ENCODE measurements at places on chromosomes 5 and 9.
A peak's percentile ranks its signal among the peaks of the same experiment; 100 is the strongest.

DNA sequence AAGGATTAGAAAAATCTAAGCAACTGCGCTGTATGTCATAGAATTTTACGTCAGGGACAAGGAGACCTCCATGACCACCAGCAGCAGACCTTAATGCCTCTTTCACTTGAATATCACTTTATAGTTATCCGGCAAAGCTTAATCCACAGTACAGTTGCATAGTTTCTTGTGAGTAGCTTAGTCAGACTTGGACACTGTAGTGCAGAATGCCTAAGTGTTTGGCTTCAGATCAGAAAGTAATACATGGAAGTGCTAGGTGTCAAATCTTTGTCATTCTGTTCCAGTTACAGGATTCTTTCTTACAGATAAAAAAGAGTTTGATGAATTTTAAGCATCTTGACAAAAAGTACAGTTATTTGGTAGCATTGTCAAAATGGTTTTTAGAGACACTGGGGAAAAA, 239.9 kb upstream of the PAPPA start:
- no peak for DNase-seq

DNA sequence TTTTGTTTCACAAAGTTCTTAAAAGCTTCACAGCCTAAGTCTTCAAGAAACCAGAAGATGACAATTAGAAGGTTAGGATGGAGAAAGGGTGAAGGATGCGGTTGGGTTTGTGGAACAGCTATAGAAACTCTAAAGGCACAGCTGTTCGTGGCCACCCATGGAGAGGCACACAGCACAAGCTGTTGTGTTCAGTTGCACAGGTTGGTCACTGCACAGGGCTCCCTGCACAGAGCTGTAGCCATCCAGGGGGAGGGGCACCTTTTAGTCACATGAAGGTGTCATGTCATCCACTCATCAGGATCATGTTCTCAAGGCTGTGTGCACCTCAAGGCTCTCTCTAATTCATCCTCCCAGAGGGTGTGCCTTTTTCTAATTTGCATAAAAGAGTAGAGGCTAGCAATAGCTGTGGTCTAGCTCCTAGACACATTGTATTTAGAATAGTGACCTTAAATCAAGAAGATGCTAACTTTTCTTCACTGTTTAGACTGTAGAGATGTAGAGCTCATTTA, 5.0 kb upstream of the RASGRF2 start:
- DNase-seq = no peak

GRCh38 chr5:143195491-143195890, 208.0 kb downstream of the NR3C1 start:
- no peak for DNase-seq

DNA sequence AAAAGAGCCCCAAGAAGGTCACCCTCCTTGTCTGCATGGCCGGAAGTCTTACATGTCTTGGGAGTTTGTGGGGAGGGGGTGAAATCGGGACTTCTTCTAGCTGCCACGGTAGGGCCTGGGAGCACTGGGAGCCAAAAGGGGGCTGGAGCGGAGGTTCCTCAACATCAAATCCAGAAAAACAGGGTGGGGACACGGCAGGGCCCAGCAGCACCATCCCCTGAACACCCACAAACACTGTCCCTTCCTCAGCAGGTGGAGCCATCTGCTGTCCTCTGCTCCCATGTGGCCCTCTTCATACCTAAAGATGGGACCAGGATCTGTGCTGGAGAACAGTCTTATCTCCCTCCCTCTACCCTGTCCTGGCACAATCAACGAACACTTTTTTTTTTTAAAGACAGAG, 2.7 kb downstream of the TERT start:
- DNase-seq = no peak

DNA sequence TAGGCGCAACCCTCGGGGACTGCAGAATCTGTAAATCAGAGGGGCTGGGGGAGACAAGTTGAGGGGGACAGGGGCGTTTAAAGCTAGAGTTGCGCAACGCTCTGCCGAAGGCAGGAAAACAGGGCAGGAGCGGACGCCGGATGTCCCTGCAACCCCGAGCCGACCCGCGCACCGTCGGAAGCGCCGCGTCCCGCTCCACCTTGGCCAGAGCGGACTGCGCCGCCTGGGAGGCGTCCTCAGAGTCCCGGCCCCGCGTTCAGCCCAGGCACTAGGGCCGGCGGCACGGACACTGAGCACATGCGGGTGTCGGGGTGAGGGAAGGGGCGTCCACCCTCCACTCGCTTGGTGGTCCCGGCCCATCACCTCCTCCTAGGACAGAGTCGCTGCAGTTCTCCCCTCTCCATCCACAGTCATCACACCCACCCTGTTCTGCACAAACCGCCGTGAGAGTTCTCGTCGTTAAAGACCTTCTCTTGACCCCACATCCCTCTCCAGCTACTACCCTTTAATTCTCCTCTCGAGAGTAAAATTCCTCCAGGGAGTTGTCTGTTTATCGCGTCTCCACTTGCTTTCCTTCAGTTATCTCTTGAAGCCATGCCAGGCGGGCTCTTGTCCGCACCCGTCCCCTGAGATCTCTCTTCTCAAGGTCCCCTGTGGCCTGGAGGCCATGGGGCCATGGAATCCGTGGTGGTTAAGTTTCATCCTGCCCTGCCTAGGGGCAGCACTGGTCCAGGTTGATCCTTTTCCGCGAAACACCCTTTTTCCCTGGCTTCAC, 796 bp upstream of the PDLIM7 start:
- no peak for DNase-seq

GRCh38 chr9:120932086-120932823, 5.7 kb upstream of the TRAF1 start:
- no peak for DNase-seq

GRCh38 chr5:140108093-140109017, 5.6 kb upstream of the PURA start:
- DNase-seq = peak; percentile 17

DNA sequence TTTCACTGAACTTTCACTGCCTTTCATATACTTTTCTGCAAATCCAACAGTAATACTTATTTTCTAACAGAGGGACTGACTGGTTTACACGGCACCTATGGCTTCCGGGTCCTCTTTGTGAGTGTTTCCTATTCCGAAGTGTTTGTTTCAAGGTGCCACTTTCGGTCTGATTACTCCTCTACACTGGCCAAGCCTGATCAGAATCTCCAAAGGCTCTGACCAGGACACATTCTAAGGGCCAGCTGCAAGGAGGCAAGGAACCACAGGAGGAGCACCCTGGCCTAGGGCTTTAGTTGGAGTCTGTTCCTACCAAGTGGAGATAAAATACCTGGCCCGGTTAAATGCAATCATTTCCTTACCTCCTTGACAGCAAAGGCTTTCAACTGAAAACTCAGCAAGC, 132.1 kb downstream of the GLIS3 start:
- DNase-seq = no peak

GRCh38 chr9:123657941-123658340, 272.0 kb downstream of the DENND1A start:
- DNase-seq = no peak

DNA sequence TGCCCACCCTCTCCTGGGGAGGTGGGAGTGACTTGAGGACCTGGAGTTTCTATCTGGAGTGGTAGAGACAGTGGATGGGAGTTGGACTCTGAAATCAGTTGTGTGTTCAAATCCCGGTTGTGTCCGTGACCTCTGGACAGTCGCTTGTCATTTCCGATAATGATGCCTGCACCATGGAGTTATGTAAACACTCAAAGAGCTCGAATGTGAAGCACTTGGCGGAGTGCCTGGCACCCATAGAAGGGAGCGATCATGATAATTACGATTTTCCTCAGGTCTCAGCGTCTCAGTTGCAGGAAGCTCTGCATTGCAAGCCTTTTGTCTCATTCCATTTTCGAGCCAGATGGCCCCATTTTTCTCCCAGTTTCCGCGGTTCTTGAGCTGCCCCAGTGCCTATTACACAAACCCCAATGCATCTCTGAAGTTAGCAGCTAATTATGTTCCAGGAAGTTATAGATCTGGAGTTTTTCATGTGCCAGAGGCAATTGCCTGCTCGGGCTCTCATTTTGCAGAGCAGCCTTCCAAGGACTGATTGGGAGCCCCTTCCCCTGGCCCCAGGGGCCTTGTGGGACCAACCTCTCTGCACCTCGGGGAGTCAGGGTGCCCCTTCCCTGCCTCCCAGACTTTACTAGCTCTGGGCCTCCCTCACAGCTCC, 175.5 kb upstream of the MVB12B start:
- DNase-seq = peak; percentile 44

GRCh38 chr9:77215874-77216273, 38.5 kb downstream of the VPS13A start:
- no peak for DNase-seq

DNA sequence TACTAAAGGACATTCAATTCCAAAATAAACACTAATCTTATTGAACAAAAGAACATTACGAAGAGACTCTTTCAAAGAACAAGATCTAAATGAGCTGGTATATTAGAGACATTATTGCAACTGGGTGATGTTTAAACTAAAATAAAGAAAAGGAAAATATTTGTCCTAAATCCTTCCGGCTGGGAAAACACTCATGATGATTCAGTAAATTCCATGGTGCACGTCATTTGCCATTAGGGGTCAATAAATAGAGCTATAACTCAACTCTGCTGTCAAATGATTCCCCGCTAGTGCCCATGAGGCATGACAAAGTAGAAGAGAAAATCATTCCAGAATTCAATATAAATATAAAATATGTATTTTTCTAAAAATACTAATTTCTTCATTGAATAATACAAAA, 565.5 kb upstream of the TUSC1 start:
- DNase-seq = no peak

DNA sequence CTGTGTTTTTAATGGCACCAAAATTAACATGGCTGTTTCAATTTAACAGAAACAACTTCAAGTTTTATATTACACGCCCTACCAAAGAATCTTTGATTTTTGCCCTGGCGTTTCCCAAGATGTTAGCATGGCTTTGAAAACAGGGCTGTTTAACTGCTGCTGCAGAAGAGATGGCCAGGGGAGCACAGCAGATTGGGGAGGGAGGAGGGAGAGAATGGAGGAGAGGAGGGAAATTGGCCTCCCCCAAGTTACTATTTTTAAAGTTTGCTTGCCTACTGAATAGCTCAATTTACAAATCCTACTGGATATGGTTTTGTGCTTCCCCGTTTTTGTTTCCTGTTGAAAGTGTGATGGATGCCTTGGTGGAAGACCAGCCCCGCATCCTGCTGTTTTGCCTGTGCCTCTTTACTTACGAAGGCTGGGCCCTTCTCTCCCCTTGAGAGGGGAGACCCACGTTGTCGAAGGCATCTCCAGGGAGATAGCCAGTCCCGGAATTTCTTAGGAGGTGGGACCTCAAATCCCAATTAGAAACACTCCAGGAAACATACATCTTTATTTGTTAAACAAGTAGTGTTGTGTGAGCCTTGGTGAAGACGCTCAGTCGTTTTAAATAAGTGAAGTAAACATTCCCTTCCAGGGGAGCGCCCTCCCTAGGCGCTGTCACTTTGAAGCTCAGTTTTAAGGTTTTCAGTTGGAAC, 98.6 kb downstream of the AOPEP start:
- DNase-seq = no peak

DNA sequence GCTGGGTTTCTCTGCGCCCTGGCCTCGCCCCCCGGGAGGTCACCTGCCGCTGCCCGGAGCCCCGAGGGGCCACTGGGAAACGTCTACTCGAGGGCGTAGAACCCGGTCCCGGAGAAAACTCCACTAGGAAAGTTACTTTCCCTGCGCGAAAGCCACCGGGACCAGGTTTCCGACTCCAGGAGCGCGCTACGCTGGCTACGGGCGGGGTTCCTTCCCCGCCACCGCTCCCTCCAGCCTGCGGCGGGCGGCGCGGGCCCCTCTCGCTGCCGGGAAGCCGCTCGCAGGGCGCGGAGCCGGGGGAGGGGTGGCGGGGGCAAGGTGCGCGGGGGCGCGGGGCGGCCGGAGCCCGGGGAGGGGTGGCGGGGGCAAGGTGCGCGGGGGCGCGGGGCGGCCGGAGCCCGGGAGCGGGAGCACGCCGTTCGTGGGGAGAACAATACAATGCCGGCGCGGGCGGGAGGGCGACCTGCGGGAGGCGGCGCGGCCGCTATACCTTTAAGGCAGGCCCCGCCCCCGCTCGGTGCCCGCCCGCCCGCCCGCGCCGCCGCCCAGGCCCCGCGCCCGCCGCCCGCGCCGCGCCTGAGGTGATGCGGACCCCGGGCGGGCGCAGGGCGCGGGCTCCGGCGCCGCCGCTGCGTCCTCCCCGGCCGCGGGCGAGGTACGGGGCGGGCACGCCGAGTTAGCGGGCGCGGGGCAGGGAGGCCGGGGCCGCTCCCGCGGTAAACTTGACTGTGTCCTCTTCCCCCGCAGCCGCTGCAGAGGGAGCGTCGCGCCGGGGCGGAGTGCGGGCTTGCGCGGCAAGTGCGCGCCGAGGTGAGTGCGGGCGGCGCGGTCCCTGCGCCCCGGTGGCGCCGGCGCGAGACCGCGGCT, 278.1 kb downstream of the AOPEP start:
- peak; percentile 51 for DNase-seq

DNA sequence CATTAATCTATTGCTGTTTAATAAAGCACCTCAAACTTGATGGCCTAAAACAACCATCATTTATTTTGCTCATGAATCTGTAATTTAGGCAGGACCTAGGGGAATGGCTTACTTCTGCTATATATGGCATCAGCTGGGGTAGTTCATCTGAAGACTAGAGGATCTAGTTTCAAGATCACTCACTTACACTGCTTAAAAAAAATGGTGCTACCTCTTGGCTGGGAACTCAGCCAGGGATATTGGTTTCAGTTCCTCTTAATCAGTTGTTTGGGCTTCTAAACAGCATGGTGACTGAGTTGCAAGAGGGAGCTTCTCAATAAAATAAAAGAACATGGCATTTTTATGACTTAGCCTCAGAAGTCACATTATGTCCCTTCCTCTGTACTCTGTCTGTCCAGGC, 142.0 kb downstream of the FAM114A2 start:
- DNase-seq = no peak

DNA sequence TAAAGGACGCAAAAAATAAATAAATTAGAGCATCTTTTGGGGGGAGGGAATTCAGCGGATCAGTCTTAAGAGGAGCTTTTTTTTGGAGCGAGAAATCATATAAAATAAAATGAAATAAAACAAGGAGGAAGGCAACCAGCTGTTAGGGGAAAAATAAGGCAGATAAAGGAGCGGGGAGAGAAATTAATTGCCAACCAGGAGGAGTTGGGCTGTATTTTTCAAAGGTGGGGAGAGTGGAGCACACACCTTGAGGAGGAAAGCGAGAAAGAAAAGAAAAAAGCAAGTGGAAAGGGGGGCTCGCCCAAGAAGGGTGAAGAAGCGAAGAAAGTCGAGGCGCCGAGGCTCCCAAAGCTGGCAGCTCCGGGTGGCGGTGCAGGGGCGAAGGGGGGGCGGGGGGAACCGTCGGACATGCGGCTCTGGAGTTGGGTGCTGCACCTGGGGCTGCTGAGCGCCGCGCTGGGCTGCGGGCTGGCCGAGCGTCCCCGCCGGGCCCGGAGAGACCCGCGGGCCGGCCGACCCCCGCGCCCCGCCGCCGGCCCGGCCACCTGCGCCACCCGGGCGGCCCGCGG, at the start of gene PAPPA:
TSS of gene PAPPA (plus strand) at position 27 of the 569 bp plus-strand sequence. CDS start at position 409, 382 bp downstream.
- peak; percentile 48 for DNase-seq

GRCh38 chr5:167639766-167640165, 651.7 kb upstream of the WWC1 start:
- no peak for DNase-seq

GRCh38 chr5:65029178-65029577, 260.4 kb downstream of the CWC27 start:
- DNase-seq = no peak

- DNase-seq = no peak
Observed at GRCh38 chr5:154309805-154310204, 119.3 kb downstream of the GALNT10 start.

GRCh38 chr9:72255569-72255968, 106.3 kb downstream of the GDA start:
- no peak for DNase-seq
